Fibroblast of villous mesenchyme (primary cell): ENCODE measurements at places on chromosomes 11 and 22. TPM values are rescaled to one million over a fixed set of nuclear protein-coding genes. Genes with fewer than 3 reads are reported as not detected.

GANAB gene
- 178 and 211 TPM in 2 replicates for total RNA-seq

CCDC87 gene
- 0.43 and 0.64 TPM in 2 replicates for total RNA-seq

NRGN gene
- total RNA-seq: 0.43 and 1.6 TPM in 2 replicates

ARHGAP32 gene
- total RNA-seq: 9.5 and 14.8 TPM in 2 replicates

RABL2B gene
- 16.4 and 18.6 TPM in 2 replicates for total RNA-seq

PKNOX2 gene
- 0.86 and 2.9 TPM in 2 replicates for total RNA-seq

WT1 gene
- total RNA-seq: 5.8 and 16.4 TPM in 2 replicates
